ENCODE measurements at places on chromosomes 1 and 21. TPM values are rescaled to one million over a fixed set of nuclear protein-coding genes. Genes with fewer than 3 reads are reported as not detected.
A peak's percentile ranks its signal among the peaks of the same experiment; 100 is the strongest.

DNA sequence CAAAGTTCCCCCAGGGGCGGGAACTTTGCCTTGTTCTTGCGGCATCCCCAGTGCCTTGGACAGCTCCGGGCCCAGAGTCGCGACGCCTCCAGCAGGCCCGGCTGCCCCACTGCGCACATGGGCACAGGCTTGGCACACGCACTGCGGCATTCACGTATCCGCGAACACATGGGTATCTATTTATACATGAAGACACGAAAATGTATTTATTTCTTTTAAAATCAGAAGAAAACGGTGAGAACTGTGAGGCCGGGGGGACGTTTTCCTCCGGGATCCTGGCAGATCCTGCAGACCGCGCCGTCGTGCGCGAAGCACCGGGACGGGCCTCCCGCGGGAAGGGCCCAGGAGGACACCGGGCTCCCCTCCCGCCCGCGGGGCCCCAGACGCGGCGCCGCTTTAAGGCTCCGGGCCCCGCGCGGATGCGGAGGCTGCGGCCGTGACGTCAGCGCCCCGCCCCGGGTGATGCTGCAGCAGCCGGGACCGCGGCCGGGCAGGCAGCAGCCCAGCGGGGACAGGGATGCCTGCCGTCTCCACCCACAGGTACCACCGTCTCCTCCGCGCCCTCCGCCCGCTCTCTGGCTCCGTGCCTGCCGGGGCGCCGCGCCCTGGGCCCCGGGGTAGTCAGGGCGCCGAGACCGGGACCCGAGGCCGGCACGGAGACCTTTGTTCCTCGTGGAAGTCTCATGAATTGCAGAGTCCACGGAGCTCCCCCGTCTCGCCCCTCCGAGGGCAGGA, at the start of gene SLC45A1:
TSS of gene SLC45A1 (plus strand) at position 468 of the 735 bp plus-strand sequence. CDS start 6,216 bp downstream, outside the sequence.
- no peak within 1 kb of the TSS for H3K27ac ChIP-seq
- H3K36me3 ChIP-seq, result peaks cover 2% of the 10 kb centered on the region
- peak within 1 kb of the TSS; percentile 46 for H3K4me3 ChIP-seq
- peak; percentile 67 for DNase-seq
- H3K27me3 ChIP-seq, result no peaks in the 10 kb centered on the region
- peaks cover 45% of the 10 kb centered on the region for H3K4me1 ChIP-seq

DNA sequence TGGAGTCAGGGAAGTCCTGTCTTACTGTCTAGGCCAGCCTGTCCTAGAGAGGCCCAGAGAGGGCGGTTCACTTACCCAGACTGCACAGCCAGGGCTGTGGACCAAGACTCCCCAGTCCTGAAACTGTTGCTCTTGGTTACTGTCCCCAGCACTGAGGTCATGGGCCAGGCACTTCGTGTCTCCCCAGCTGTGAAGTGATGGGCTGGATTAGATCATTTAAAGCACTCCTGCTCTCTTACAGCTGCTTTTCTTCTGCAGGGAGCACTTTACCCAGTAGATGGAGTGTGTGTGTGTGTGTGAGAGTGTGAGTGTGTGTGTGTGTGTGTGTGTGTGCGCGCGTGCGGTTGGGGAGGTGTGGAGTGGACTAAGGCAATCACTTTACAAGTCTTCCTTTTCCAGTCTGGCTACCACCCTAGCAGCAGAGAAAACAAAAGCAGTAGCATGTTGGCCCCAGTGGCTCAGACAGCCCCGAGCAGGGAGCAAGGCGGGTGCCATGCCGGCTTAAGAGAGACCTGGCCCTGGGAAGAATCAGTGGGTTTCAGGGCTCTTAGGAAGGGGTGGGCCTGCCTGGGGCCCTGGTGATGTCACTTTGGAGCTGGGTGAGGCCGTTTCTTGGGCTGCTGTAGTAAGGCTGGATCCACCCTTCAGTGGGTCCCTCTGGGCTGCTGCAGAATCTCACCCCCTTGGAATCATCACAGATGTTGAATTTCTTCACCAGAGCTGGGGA, 2.4 kb downstream of the SPSB1 start:
- H3K4me3 ChIP-seq, result peak overlapping the region; percentile 1
- DNase-seq, result peak; percentile 53
- no peaks in the 10 kb centered on the region for H3K36me3 ChIP-seq
- no peak overlapping the region for H3K27ac ChIP-seq

Gene HMCN1
- total RNA-seq, result 16.5 TPM

Gene NBPF20
- total RNA-seq, result 7.3 TPM

Gene TSPAN1
- 0.50 TPM for total RNA-seq

Measured in spinal cord (tissue), 10 donors.